ENCODE measurements at places on chromosomes 5 and 9.
A peak's percentile ranks its signal among the peaks of the same experiment; 100 is the strongest.

- DNase-seq, result no peak
Measured at GRCh38 chr5:127962491-127962890, 121.1 kb upstream of the SLC12A2 start.

DNA sequence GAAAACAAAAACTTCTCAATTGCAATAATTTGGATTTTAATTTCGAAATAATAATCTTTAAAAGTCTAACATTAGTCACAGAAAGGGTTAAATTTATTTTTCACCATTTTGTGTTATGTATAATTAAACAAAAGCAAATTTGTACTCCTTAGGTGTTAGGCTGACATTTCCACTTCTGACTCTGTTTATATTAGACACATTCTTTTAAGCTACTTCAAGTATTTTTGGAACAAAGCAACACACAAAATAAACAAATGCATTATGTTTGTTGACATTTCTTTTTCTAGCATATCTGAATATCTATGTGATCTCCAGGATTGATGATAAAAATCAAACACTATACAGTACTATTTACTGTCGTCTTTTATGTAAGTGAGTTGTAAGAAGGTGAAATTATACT, 44.3 kb upstream of the NIPBL start:
- no peak for DNase-seq

- DNase-seq, result no peak
Measured at GRCh38 chr5:158884827-158885518, 214.7 kb downstream of the EBF1 start.

DNA sequence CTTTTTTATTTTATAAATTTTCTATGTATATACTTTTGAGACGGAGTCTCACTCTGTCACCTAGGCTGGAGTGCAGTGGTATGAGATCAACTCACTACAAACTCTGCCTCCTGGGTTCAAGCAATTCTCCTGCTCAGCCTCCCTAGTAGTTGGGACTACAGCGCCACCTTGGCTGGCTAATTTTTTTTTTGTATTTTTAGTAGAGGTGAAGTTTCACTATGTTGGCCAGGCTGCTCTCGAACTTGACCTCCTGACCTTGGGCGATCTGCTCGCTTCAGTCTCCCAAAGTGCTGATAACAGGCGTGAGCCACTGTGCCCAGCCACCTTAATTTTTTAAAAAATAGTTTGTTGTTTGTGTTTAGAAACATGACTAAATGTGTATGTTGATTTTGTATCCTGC, 76.6 kb downstream of the FBXO4 start:
- DNase-seq, result no peak

DNA sequence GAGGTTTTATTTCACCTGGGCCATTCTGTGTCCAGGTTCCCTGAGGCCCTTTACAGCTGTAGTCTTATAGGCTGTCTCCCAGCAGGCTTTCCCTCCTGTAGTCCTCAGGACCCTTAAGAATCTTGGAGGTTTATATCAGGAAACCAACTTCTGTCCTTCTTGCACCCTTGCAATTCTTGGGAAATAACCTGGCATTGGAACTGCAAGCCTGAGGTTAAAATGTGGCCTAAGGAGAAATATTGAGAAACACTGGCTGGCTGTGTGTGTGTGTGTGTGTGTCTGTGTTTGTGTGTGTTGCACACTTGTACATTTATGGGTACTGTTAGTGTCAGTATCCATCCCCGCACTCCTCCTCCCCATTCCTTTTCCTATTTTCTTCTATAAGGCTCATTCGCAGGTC, 168.9 kb downstream of the PAPPA start:
- DNase-seq, result no peak

DNA sequence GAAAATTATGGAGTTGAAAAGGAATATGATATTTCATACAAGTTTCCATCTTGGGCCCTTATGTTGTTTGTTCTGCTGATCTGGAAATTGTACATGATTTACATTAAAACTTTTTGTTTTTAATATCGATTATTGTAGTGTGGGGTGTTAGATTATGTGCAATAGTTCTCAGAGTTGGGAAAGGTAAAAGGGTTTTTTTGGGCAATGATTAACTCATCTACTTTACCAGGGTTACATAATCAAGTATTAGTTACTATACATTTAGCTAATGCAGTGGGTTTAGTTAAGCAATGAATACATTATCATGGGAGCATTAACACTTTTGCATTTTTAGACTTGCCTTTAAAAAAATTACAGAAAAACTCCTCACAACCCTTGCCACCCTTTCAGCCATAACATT, 134.0 kb downstream of the ZSWIM6 start:
- DNase-seq, result no peak

DNA sequence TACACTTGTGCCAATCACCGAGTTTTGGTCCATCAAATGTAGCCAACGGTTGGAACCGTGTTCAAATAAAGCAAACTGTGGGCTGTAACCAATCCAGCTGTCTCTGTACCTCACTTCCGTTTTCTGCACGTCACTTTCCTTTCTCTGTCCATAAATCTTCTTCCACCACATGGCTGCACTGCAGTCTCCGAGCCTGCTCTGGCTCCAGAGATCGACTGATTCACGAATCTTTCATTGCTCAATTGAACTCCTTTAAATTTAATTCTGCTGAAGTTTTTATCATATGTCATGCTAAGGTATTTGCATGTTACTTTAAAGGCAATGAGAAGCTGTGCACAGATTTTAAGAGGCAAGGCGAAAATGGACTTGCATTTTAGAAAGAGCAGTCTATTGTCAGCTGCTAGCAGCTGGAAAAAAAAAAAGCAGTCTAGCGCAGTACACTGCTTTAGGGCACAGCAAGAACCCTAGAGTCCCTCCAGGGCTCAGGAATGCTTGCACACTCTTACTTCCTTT, 13.2 kb downstream of the TTC39B start:
- peak; percentile 39 for DNase-seq

- peak; percentile 61 for DNase-seq
Measured at GRCh38 chr5:96961053-96961452, 25.2 kb downstream of the LNPEP start.

DNA sequence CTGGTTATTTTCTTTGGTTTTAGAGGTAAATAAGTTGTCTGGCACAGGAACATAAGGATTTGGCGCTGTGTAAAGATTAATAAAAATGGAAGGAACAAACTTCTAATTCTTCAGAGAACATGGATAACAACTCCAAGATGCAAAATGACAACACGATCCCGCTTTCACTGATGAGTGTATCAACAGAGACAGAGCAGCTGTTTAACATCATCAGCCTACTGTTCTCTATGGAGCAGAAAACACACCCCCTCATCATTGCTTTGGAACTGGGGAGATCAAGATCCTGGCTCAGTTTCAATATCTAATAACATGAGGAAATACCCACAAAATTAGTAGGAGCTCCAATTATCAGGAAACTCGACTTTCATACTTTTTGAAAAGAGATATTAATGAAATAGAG, 8.3 kb upstream of the GAS1 start:
- no peak for DNase-seq

GRCh38 chr9:92120138-92120537, 4.9 kb upstream of the SPTLC1 start:
- no peak for DNase-seq

GRCh38 chr9:70412832-70413463, 1.5 kb downstream of the KLF9 start:
- no peak for DNase-seq

DNA sequence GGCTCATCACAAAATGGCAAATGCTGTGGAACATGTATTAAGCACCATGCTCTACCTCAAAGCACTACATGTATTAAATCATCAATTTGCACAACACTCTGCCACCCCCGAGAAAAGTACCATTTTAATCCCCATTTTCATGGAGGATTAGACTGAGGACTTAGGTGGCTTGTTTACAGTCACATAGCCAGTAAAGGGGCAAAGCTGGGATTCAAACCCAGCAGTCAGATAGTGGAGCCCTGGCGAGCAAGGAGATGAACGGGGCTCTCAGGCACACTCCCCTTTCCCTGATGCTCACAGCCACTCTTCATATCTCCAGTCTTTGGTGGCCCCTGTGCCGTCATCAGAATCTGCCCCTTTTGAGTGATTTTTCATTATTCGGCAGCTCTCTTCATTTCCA, 262.9 kb downstream of the DIRAS2 start:
- DNase-seq, result no peak

DNA sequence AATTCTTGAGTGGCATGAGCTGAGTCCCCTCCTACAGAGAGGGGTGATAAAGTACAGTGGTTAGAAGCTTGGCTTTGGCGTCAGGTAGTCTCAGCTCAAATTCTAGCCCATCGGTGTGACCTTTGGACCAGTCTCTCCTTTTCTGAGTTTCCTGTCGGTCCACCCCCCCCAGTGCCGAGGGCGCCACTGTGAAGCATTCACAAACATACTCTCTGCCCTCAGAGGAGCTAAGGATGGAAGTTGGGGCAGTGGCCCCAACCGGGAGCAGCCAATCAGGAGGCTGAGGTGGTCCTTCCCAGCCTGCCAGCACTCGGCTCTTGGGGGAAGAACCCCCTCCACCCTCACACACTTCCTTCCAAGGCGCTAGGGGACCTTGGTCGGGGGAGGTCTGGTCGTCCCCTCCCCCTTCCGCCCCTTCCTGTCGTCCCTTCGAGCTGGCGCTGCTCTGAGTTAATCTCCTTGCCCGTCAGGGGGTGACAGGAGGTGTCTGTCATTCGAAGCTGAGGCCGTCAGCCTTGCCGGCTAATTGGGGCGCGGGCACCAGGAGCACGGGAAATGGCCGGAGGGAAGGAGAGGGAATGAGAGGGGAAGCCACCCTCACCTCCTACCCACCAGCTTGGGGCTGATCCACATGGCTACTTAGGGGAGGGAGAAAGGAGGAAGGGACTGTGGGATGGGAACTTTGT, 53.0 kb downstream of the CXXC5 start:
- DNase-seq, result no peak

GRCh38 chr9:95778957-95779356, 96.5 kb upstream of the ERCC6L2 start:
- DNase-seq, result no peak

DNA sequence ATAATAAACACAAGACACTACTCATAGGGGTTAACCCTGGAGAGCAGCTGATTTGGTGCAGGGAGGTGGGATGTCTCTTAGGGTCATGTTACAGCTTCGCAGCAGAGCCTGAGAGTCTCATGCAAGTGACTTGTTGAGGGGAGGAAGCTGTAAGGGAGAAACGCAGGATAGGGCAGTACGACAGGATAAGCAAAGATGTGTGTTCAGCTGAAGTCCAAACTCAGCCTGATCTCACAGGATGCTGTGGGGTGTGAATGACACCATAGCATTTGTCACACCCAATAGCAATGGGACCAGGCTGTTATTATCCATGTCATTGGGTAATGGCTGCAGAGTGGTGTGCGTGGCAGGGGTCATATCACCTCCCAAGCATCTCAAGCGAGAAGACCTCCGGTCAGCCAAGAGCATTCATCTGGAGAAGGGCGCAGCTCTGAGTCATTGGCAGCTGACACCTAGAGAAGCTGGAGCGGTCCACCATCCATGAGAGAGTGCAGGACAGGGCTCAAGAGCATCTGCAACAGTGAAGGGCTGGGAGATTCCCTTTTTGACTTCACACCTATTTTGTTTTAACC, 49.2 kb upstream of the RPL26L1 start:
- no peak for DNase-seq

GRCh38 chr9:131410044-131410491, 16.2 kb downstream of the PRRC2B start:
- peak; percentile 51 for DNase-seq

- peak; percentile 35 for DNase-seq
Measured at GRCh38 chr5:112921026-112921832, 798 bp downstream of the REEP5 start.

- DNase-seq, result no peak
Measured at GRCh38 chr5:143093452-143094086, 309.9 kb downstream of the NR3C1 start.

DNA sequence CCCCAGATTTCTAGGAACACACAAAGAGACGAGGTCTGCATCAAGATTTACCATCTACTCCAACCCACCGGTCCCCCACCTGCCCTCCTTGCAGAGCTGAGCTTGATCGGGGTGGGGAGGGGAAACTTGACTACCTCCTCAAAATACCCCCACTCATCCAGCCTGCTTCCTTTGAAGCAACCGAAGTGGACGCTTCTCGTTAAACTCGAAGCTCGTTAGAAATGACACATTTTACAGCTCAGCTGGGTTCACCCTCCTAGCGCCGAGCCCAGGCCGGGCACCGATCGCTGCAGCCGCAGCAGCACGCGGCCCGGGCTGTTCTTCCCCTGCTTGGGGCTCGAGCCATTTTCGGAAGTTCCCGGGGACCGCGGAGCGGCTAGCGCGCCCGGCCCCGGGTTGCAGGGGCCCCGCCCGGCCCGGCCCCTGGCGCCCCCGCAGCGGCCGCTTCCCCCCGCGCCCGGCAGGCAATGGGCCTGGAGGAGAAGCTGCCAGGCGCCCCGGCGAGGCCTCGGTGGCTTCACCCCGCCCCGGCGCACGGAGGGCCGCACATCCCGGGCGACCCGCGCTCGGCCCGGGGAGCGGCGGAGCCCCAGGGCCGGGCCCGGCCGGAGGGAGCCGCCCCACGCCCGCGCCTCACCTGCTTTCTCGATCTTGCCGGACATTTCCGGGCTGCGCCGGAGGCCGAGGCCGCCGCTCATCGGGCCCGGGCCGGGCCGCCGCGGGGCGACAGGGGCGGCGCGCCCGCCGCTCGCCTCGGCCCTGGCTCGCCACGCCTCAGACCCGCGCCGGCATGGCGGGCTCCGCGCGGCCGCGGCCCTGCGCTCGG, 530 bp downstream of the RAPGEF1 start:
- DNase-seq, result peak; percentile 23

- no peak for DNase-seq
Measured at GRCh38 chr5:172848419-172848818, 14.4 kb downstream of the ERGIC1 start.

DNA sequence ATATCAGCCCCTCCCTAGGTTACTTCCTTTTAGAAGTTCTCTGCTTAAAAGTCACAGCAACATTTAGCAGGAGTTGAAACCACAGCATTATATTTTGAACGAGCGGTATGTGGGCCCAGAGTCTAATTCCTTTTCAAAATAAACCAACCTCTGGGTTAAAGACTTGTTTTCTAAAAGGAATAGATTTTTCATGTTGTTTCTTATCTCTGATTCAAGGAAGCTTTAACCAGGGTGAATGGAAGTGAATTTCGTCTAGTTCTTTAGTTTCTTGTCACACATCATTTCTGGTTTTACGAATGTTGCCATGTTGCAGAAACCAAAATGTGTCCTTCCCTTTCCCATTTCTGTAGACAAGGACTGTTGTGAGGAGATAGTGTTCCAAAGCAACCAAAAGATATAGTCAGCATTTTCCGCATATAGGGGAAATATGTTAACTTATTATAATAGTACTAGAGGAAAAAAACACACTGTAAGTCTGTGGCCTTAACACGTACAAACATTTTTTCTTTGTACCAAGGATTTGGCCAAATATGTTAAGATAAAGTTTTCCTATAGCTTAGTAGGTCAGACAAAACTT, 142.4 kb downstream of the PCSK5 start:
- peak; percentile 16 for DNase-seq

- no peak for DNase-seq
Measured at GRCh38 chr9:19281801-19282200, 51.3 kb downstream of the DENND4C start.

- no peak for DNase-seq
Measured at GRCh38 chr5:14502294-14502690, 79.3 kb upstream of the OTULINL start.
